ENCODE measurements at places on chromosomes 16 and 17. TPM values are rescaled to one million over a fixed set of nuclear protein-coding genes. Genes with fewer than 3 reads are reported as not detected.

RNU2-1 gene
- not detected for total RNA-seq

ZNF200 gene
- total RNA-seq, result 2.2 TPM

IL17C gene
- not detected for total RNA-seq

- DNase-seq, result no peak
Observed at GRCh38 chr16:63289834-63290460, 1253.7 kb upstream of the CDH8 start.

DNA sequence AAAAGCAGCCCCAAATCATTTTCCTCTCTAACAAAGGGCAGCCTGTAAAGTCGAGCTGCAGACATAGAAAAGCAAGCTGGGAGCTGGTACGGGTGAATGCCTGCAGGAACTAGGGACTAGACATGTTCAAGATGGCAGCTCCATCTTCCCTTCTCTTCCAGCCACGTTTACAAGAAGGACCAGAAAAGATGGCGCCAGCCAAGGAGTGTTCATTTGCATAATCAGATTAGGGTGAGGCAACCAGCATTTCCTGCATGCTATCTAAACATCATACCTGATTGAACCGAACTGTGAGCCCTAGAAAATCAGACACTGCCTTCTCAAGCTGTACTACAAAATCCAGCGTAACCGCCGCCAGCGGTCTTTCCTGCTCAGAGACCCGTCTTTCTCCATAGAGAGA lies 896.8 kb downstream of the CDH11 start:
- DNase-seq, result no peak

DNA sequence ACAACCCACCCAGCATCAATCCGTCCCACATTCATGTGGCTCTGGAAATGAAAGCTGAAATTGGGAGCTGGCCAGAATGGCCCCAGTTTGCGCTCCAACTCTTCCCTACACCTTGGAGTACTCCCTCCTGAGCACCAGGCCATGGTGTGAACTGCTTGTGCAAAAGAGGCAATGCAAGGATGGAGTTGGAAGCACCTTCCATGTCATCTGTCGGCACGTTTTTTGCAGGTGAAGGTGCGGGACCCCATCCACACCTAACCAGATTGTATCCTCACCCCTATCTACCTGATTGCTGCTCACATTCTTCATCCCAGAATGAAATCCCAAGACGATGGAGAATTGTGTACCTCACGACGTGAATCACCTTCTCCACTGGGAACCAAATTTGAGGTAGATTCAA lies 136.6 kb upstream of the WSB1 start:
- DNase-seq, result no peak

- no peak for DNase-seq
Observed at GRCh38 chr17:50133769-50134099, 3.8 kb upstream of the SAMD14 start.

Data from lower leg skin (tissue), 4 donors.